Common myeloid progenitor, CD34-positive (primary cell): ENCODE measurements at places on chromosomes 5 and 9.

GRCh38 chr5:168251259-168251658 is 40.2 kb upstream of the WWC1 start:
- no peak for DNase-seq

- DNase-seq: no peak
Observed at GRCh38 chr9:83701769-83702168, 6.0 kb downstream of the UBQLN1 start.

DNA sequence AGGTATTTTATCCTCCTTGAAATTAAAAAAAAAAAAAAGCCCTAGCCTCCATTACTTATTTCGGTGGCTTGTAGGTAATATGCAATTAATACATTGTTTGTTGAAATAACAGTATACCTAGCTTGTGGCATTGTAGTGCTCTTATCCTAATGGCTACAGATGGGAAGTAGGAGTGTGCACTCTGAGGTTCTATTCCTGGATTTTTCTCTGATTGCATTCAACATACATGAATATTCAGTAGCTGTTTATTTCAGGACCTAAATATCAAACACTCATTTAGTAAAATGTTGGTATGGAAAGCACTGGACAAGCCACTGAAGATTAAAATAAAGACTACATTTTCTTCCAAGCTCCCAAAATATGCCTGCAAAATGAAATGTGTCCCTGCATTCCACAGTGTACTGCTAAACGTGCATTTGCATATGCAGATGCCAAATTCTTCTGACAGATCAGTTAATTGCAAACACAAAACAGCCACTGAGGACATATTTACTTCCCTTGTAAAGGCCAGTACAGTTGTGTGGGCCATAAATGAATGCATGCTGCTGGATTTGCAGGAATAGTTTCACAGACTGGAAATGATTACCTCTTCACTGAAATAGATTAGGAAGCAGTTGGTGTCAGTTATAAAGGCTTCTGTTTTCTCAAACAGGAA is 826.1 kb downstream of the PRELID2 start:
- no peak for DNase-seq

GRCh38 chr5:114435885-114436299 is 74.0 kb downstream of the KCNN2 start:
- no peak for DNase-seq

DNA sequence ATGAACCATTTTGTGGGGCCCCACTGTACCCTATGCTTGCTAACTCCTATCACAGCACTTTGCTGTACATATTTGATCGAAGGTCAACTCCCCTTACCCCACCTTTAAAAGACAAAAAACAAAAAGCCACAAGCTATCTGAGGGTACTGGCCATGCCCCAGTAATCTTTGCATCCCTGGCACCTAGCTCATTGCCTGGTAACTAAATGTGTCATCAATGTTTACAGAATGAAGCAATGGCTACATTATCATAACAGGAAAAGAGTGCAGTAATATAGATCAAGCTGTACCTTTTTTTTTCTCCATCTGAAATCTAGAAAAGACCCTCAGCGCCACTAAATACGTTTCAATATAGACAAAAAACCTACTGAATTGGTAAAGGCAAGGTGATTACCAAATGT is 188.0 kb downstream of the ELAVL2 start:
- DNase-seq: no peak
